Nasal cavity respiratory epithelium epithelial cell of viscerocranial mucosa (primary cell): ENCODE measurements at places on chromosomes 12 and 14. TPM values are rescaled to one million over a fixed set of nuclear protein-coding genes. Genes with fewer than 3 reads are reported as not detected.

The TSPAN19 gene
- total RNA-seq, result not detected in 2 replicates

The ZDHHC22 gene
- total RNA-seq, result not detected in 2 replicates

The MAP3K9 gene
- total RNA-seq, result 12.6 and 29.6 TPM in 2 replicates

The CNOT2 gene
- 118 and 179 TPM in 2 replicates for total RNA-seq

The MAP3K12 gene
- 1.7 and 7.0 TPM in 2 replicates for total RNA-seq

The ETV6 gene
- total RNA-seq, result 5.5 and 22.1 TPM in 2 replicates

The PPM1H gene
- under 0.01 and 5.0 TPM in 2 replicates for total RNA-seq

The LIN7A gene
- not detected in 2 replicates for total RNA-seq

The ETNK1 gene
- 13.7 and 30.5 TPM in 2 replicates for total RNA-seq

The KIAA0586 gene
- 15.4 and 23.1 TPM in 2 replicates for total RNA-seq

The PRKD1 gene
- total RNA-seq, result under 0.01 and 3.1 TPM in 2 replicates

The DHRS2 gene
- under 0.01 and 0.07 TPM in 2 replicates for total RNA-seq
